ENCODE measurements at places on chromosomes 16 and 17.

GRCh38 chr16:28935924-28936783 is 4.4 kb downstream of the CD19 start:
- DNase-seq, result peak; percentile 71

- no peak for DNase-seq
Observed at GRCh38 chr17:74578979-74579378, 11.7 kb upstream of the CD300H start.

- no peak for DNase-seq
Observed at GRCh38 chr17:7588553-7589203, 1.2 kb downstream of the SOX15 start.

GRCh38 chr16:57104706-57105105 is 12.3 kb downstream of the CPNE2 start:
- DNase-seq, result no peak

DNA sequence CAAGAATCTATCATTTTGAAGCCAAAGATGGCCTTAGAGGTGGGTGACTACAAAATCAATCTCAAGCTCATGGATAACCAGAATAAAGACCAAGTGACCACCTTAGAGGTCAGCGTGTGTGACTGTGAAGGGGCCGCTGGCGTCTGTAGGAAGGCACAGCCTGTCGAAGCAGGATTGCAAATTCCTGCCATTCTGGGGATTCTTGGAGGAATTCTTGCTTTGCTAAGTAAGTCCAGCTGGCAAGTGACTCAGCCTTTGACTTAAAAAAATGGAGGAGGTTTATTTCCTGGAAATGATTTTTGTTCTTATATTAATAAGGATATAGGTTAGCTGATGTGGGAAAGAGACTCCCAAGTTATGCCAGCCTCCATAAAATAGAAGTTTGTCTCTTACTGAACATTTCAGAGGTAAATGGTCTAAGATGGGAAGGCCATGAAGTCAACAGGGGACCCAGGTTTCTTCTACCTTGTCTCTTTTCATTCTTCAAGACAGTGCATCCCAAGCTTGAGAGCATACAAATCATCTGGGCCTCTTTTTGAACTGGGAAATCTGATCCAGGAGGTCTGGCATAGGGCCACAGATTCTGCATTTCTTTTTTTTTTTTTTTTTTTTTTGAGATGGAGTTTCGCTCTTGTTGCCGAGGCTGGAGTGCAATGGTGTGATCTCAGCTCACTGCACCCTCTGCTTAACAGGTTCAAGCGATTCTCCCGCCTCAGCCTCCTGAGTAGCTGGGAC is 19.8 kb upstream of the TANGO6 start:
- DNase-seq, result peak; percentile 95

DNA sequence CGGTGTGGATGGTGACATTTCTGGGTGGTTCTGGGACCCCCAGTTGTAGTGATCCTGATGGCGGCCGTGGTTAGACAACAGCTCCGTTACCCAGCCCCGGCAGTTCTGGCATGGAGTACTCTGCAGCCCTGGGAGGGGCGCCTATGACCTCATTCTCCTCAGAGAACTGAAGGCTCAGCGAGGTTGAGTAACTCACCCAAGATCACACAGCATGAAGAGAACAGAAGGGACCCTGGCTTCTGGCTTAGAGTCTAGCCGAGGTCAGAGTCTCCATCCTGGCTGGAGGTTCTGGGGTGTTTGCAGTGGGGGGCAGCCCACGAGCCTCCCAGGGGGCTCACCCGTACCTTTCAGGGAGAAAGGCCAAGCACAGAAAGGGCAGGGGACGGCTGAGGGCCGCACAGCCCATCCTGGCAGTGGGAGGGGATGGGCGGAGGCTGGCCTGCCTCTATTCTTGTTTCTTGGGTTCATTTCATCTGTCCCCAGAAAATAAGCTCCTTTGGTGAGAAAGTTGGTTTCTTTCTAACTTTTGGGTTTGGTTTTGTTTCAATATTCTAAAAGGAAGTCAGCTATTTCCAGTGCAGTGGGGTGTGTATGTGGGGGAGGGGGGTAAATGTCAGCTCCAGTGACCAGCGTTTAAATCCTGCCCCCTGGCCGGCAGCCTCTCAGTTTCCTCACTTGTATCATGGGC is 13.2 kb downstream of the ZFPM1 start:
- no peak for DNase-seq

GRCh38 chr17:58614859-58615459 is 76.9 kb downstream of the TEX14 start:
- DNase-seq, result no peak

GRCh38 chr16:87835882-87836331 is 33.4 kb downstream of the SLC7A5 start:
- DNase-seq, result no peak

GRCh38 chr16:75333721-75334163 is 82.3 kb upstream of the BCAR1 start:
- DNase-seq, result no peak

DNA sequence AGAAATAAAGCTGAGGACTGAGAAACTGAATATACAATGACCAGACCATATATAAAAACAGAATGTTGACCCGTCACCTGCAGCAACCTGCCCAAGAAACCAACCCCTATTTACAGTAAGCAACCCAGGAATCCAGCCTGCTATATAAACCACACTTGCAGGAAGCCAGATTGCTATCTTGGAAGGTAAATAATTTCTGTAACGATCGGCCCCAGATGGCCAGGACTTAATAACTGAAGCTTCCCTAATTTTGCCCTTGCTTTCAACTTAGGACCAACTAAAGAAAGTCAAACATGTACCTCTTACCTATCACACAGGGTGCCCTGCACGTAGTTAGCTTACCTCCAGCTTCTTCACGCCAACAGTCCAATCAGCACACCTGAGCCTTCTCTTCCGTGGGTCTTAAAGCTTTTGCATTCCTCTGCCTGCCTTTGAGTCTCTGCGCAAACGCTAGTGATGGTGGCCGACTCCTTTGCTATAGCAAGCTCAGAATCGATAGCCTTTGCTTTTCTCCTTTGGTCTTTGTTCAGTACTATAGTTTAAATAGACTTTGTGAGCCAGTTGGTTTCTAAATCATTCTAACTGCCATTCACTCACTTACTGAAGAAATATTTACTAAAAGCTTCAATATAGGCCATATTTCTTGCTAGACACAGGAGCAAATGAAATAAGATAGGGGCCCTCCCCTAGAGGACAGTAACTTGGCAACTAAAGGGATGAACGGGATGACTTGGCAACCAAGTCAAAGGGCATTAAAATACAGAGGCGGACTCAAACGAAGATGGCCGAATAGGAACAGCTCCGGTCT is 31.3 kb downstream of the MPHOSPH6 start:
- no peak for DNase-seq

- DNase-seq, result no peak
Observed at GRCh38 chr17:65533852-65534457, 27.5 kb downstream of the AXIN2 start.

DNA sequence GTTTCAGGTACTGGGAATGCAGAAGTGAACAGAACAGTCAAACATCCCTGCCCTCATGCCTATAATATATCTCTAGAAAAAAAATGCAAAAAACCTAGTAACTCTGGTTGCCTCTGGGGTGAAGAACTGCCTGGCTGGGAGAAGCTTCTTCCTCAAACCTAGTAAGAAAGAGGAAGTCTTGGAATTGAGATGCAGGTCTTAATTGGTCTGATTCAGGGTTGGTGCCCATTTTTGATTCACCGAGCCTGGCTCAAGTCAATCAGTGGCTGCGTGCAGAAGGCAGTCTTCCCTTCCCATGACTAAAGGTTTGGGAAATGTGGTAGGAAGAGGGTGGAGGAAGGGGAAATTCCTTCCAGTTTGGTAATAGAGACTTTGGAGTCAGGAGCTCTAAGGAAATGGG is 22.4 kb downstream of the CDRT15 start:
- DNase-seq, result peak; percentile 43

- no peak for DNase-seq
Observed at GRCh38 chr17:68061512-68062313, 26.2 kb downstream of the KPNA2 start.

GRCh38 chr17:51911237-51911636 is 247.3 kb downstream of the CA10 start:
- no peak for DNase-seq

DNA sequence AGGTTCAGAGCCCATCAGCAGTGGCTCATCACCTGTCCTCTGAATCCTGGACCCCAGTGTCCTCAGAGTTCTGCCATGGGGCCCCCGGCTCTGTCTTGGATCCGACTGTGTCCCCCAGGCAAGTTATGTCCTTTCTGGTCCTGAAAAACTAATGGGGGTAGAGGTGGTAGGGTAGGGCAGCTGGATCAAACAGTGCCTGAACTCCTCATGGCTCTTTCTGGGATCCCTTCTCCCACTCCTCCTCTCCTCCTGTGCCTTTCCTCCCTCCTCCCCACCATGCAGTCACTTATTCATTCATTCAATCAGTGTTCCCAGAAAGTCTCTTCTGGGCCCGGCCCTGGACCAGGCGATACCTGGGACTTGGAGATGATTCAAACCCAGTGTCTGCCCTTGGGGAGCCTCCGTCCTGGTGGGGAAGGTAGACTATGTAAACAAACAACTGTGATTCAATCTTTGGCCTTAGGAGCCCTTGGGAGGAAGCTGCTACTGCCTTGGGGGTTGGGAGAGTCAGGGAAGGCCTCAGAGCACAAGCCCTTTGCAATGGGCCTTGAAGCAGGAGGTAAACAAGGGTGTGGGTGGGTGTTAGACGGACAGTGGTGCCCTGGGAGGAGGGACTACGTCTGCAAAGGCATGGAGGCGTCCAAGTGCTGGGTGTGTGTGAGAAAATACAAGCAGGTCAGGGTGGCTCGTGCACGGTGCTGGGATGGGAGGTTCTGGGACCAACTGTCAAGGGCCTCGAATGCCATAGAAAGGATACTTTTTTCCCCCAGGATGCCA is 6.4 kb upstream of the FAM83G start:
- no peak for DNase-seq

All from fibroblast of skin of back (primary cell).